Urinary bladder (tissue), 4 donors: ENCODE measurements at places on chromosomes 6 and 20. TPM values are rescaled to one million over a fixed set of nuclear protein-coding genes. Genes with fewer than 3 reads are reported as not detected.

DNA sequence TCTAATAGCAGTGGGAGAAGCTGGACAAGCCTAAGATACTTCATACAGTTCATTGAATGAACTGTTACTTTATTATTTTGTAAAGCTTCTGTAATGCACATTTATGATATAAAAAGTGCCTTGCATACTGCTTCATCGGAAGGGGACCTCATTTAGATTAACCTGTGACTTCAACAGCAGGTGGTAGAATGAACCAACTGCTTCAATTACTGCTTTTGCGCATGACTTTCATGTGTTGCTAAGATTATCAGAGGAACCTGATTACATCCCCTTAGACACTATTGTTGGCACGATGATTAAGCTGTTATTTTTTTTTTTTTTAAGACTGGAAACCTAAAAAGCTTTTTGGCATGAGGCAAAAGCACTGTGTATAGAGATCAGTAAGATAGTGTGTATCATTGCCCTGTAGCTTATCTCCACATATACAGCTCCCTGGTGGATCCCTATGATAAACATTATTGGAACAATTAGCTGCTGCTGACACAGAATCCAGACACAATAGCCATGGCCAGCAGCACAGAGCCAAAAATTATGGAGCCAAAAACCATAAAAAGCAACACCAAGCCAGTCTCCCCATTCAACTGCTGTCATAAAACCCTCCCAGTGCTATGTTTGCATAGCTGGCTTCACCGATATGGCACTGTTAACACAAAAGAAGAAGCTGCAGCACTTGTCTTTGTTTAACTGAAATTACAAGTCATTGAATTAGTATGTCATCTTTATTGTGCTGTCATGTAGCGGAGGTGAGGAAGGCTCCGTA lies 731.6 kb upstream of the MMS22L start:
- no peak for DNase-seq

DNA sequence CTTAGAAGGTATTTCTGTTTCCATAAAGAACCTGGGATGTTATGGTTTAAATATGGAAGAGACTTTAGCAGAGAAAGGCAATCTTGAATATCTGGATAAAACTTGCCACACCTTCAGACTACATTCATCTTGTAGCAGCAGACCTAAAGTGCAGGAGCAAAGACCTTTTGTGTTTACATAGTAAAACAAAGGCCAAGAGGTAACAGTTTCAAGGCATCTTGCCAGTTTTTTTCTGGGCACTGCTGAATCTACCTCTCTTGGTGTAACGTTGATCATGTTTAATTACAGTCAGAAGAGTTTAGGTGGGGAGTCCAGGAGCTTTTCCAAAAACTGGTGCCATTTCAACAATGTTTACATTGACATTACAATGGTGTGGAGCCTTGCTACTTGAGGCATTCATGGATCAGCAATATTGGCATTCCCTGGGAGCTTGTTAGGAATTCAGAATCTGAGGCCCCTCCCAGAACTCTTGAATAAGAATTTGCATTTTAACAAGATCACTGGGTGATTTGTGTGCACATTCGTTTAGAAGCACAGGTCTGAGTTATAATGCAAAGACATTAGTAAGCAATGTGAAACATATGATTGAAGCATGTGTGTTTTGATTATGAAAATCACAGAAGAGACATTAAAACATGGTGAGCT lies 94.5 kb downstream of the F13A1 start:
- no peak for DNase-seq

GRCh38 chr6:141848029-141848890 lies 284.5 kb upstream of the GJE1 start:
- DNase-seq = no peak

DNA sequence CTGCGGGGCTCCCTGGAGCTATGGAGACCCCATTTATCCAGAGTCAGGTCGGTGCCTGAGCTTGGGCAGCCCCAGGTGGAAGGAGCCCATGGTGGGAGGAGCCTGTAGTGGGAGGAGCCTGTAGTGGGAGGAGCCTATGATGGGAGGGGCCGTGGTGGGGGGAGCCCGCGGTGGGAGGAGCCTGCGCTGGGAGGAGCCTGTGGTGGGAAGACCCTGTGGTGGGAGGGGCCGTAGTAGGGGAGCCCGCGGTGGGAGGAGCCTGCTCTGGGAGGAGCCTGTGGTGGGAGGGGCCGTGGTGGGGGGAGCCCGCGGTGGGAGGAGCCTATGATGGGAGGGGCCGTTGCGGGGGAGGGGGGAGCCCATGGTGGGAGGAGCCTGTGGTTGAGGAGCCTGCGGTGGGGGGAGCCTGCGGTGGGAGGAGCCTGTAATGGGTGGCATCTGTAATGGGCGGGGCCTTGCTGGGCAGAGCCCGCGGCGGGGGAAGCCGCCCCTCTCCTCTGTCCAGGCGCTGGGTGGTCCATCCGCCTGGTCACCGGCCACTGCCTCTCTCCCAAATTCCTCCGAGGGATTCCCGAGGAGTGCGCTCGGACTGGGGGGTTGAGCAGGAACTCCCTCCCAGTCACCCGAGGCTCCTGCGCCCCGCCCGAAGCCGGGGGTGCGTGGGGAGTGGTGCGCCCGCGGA lies 567 bp upstream of the FNDC11 start:
- DNase-seq = no peak

DNA sequence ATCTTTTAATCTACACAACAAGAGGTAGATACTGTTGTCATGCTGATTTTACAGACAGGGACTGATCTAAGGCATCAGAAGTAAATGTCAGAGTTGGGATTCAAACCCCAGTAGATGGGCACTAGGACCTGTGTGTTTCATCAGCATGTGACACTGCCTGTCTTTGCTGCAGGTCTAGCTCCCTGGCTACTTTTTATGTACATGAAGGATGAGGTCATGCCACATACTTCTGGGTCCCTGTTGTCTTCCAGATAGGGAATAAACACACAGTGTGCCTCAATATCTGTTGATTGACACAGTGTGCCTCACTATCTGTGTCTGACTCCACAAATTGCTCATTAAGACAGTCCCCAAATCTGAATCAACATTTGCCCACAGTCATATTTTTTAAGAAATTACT lies 106.9 kb downstream of the TFAP2B start:
- no peak for DNase-seq

GRCh38 chr6:108732091-108732870 lies 115.9 kb upstream of the ARMC2 start:
- DNase-seq = no peak

GRCh38 chr6:152271776-152272464 lies 365.2 kb downstream of the SYNE1 start:
- no peak for DNase-seq

DNA sequence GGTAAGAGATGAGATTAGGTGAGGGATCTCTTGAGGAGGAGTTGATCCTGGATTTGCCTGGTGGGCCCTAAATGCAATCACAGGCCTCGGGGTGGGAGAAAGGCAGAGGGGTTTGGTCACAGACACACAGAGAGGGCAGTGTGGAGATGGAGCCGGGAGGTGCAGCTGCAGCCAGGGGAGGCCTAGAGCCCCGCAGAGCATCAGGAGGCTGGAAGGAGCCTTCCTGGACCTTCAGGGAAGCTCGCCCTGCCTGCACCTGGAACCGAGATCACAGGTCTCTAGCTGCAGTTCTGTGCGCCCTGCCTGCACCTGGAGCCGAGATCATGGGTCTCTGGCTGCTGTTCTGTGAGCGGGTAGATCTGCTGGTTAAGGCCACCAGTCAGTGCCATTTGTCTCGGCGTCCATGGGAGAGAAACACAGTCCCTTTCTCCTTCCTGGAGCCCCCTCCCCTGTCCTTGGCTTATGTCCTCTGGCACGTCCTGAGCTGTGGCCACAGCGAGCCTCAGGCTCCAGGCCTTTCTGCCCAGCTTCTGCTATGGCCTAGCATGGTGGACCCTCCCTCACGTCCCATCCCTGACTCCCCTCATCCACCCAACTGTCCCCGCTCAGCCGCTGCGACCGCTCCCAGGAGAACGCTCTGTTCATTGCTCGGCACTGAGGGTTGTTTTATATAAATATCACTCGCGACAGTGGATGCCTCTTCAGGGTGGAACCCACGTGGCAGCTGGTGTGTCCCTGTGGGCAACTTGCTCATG lies 112.0 kb downstream of the DACT2 start:
- DNase-seq = no peak

DNA sequence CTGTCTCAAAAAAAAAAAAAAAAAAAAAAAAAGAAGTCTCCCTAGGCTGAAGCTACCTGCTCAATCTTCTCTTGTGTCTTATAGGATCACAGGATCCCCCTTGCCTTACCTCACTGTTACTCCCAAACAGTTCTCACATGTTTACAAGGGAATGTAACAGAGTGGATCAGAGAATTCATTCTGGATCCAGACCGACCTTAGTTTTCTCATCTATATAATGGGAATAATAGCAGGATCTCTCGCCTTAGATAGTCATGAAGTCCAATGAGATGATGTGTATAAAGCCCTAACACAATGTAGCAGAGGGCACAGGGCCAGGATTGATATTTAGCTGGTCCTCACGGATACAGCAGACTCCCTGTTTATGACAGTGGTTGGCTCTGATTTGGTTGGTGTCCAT lies 2.3 kb upstream of the FAM110A start:
- DNase-seq = no peak

- no peak for DNase-seq
Measured at GRCh38 chr6:78110641-78111040, 457.8 kb downstream of the MEI4 start.

DNA sequence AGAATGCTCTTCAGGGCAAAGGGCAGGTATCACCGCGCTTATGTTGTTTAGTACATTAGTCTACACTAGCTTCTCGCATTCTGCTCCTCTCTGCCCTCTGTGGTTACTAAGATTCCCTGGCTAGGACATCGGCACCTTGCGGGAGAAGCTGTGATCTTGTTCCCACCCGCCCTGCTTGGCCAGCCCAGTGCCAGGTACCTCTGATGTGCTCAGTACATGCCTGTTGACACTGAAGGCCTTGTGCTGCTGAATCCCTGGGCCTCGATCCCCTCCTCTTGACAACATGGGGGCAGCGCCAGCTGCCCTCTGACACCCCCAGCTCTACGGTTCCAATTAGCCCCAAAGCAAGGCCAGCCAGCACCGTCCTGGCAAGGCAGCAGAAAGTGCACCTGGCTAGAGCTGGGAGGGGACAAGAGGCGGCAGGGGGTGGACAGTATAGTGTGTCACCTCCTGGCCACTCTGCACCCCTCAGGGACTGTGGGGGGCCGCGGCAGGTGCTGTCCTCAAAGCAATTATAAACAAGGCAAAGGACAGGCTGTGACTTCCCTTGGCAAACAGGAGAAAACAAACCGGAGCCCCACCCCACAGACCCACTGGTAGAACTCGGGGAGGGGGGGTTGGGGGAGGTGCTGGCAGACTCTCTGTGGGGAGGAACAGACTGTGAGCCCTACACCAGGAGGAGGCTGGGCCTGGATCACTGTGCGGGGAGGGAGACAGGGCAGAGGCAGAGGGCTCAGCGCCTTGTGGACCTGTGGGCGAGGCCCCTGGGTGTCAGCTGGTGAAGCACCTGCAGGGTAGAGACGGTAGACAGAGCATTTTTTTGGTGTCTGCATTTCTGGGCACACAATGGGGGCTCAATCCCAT lies 7.1 kb downstream of the TFEB start:
- DNase-seq = no peak

DNA sequence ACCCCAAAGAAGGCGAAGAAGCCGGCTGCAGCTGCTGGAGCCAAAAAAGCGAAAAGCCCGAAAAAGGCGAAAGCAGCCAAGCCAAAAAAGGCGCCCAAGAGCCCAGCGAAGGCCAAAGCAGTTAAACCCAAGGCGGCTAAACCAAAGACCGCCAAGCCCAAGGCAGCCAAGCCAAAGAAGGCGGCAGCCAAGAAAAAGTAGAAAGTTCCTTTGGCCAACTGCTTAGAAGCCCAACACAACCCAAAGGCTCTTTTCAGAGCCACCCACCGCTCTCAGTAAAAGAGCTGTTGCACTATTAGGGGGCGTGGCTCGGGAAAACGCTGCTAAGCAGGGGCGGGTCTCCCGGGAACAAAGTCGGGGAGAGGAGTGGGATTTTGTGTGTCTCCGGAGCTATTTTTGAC lies 69.6 kb downstream of the HFE start:
- no peak for DNase-seq

DNA sequence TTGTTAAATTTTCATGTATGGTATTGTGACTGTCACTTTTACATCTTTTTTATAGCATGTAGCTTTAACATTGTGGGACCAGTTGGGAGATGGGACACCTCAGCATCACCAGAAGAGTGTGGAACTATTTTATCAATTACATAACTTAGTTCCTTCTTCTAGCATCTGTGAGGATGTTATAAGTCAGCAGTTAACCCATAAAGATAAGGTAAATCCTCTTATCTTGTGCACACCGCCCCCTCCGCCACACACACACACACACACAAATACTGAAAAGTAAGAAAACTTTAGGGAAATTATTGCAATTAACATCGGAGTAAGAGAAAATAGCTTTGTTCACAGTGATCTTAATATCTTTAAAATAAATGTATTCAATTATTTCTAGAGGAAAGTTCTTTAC lies 60.9 kb downstream of the PGM3 start:
- DNase-seq = no peak

DNA sequence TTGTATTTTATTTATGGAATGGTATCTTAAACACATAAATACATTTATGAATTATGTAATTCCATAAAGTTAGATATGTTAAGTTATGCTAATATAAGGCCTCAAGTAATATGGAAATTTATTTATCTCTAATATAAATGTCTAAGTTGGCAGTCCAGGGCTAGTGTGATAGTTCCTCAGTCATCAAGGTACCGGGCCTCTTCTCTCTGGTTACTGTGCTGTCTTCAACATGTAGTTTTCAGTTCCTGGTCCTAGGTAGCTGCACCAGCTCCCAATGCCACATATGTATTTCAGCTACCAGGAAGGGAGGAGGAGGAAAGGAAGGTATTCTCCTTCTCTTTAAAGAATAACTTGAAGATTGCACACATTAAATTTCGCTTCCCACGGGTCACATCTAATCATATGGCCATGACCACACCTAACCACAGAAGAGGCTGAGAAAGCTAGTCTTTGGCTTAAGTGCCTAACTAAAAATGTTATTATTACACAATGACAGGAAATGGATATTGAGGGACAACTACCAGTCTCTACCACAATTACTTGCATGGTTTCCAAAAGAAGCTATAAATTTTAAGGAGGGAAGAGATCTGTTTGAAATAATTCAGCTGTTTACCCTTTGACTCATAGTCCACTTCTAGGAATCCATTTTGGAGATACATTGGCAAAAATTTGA lies 68.6 kb downstream of the BCKDHB start:
- DNase-seq = no peak

DNA sequence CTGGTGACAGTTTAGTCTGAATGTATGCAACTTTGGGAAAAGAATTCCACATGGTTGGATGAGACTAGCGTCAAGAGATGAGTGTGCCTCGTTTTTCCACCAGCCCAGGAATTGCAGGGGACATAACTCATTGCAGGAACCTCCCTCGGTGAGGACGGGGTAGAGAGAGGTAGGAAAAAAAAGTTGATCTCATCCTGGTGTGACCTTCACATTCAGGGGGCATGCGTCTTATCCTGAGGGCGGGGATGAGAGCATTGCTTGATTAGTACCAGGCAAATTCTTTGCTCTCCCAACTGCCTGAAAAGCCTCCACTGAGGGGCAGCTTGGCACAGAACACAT lies 11.8 kb downstream of the TLDC2 start:
- no peak for DNase-seq

Gene ATP6V1G2
- total RNA-seq = 3.3 TPM

Gene WFDC10B
- not detected for total RNA-seq

Gene TAB2
- total RNA-seq = 78.3 TPM

Gene OOEP
- total RNA-seq = not detected

Gene ALDH5A1
- total RNA-seq = 9.3 TPM

Gene DDAH2
- 81.6 TPM for total RNA-seq

Gene TNF
- total RNA-seq = not detected

Gene TUBB2B
- 55.6 TPM for total RNA-seq
